ENCODE measurements at places on chromosomes 5 and 9.
A peak's percentile ranks its signal among the peaks of the same experiment; 100 is the strongest.

GRCh38 chr9:24464319-24464951 lies 81.3 kb downstream of the IZUMO3 start:
- DNase-seq, result peak; percentile 59

DNA sequence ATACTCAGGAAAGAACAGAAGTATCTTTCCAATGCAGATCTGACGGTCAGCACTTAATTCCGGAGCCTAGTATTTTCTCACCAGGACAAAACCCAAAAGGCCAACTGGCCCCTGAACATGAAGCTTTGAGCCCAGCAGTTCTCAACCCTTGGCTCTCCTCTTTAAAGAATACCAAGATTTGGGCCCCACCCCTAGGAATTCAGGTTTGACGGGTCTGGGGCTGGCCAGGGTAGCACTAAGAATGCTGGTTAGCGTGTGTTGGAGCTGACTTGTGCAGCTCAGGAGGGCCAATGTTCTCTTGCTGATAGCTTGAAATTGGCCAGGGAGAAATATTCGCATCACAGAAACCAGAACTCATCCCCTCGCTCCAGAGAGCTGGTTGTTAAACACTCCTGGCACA lies 88.3 kb upstream of the PTCH1 start:
- DNase-seq, result no peak

DNA sequence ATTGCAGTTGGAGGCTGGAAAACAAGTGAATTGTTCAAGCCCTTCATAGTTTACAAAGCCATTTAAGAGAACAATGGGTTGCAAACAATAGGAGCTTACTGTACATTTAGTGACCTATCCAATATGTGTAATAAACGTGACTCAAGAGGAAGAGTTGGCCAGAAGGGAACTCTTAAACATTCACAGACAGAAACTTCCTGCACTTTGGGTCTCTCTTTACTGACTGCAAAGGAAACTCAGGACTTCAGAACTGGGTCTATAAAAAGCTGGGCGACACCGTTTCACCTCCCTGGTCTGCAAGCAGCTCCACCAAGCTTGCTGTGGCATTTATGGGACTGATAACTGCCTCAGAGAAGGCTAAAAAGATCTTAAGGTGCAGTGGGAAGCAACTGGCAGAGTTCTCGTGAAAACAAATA lies 48.7 kb upstream of the SPATA31D4 start:
- DNase-seq, result no peak

GRCh38 chr5:133925269-133925668 lies 43.2 kb downstream of the C5orf15 start:
- no peak for DNase-seq

GRCh38 chr9:117771136-117771535 lies 66.9 kb downstream of the TLR4 start:
- no peak for DNase-seq

All from astrocyte (in vitro differentiated cells and primary cell).